Activated CD8-positive, alpha-beta T cell treated with anti-CD3 and anti-CD28 coated beads, Interleukin-2, amount 10 ng/mL, durations not matched to agents 7 days and 5 days (primary cell): ENCODE measurements at places on chromosomes 16 and 17.
A peak's percentile ranks its signal among the peaks of the same experiment; 100 is the strongest.

DNA sequence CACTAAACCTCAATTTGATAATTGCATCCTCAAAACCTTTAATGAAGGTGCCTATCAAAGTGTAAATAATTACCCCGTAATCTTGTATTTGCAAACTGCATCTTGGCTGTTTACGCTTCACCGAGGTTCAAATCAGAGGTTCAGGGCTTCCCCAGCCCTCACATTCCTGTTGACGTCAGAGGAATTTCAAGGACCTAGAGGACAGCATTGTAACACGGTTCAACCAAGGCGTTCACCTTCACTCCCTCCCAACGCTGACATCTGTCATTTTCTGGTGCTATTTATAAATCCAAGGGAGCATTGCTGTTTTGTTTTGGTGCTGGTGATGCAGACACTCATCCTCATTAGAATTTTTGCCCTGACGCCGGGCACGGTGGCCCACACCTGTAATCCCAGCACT, 691.6 kb upstream of the RBFOX1 start:
- no peak for DNase-seq

GRCh38 chr17:43952351-43952723, 1.4 kb downstream of the PYY start:
- DNase-seq: no peak

DNA sequence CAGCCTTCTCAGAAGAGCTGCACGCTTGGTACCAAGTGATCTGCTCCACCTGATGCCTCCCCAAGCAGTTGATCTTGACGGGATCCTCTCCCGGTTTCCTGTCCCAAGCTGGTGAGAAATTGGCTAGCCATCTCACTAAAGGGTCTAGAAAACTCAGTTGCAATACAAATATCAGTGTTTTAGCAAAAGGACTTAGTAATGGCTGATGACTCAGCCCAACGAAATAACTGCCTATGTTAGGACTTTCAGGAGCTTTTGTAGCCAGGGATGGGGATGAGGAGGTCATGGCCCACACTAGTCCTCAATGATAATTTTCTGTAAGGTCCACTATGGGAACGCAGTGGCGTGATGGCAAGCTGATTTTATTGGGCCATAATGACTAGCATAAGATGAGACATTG, 23.3 kb upstream of the ENGASE start:
- no peak for DNase-seq

DNA sequence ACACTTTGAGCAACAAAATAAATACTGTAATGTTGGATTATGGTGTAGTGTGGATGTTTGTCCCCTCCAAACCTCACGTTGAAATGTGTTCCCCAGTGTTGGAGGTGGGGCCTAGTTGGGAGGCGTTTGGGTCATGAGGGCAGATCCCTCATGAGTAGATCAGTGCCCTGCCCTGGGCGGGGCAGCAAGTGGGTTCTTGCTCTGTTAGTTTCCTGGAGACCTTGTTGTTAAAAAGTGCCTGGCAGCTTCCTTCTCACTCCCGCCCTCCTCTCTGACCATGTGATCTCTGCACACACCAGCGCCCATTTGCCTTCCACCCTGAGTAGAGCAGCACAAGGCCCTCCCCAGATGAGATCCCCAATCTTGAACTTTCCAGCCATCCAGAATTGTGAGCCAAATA, 67.7 kb downstream of the MPRIP start:
- DNase-seq: peak; percentile 39

GRCh38 chr16:20925751-20926150, 25.2 kb downstream of the LYRM1 start:
- no peak for DNase-seq

GRCh38 chr16:5215901-5216300, 118.3 kb upstream of the EEF2KMT start:
- no peak for DNase-seq

GRCh38 chr17:82296511-82297279, 20.7 kb downstream of the CD7 start:
- DNase-seq: no peak

- DNase-seq: no peak
These were observed at the start of gene ZG16B for GRCh38 chr16:2829501-2830354. ZG16B (plus strand) TSS chr16:2830303; CDS start chr16:2830442, 139 bp downstream.

GRCh38 chr16:3058139-3059030, 7.1 kb upstream of the IL32 start:
- peak; percentile 81 for DNase-seq

- no peak for DNase-seq
These were observed 54.7 kb upstream of the CDH11 start for GRCh38 chr16:65176603-65177002.

GRCh38 chr17:76640550-76641380, 2.8 kb downstream of the ST6GALNAC1 start:
- DNase-seq: no peak

GRCh38 chr17:261635-262034, 80.2 kb upstream of the DOC2B start:
- no peak for DNase-seq

DNA sequence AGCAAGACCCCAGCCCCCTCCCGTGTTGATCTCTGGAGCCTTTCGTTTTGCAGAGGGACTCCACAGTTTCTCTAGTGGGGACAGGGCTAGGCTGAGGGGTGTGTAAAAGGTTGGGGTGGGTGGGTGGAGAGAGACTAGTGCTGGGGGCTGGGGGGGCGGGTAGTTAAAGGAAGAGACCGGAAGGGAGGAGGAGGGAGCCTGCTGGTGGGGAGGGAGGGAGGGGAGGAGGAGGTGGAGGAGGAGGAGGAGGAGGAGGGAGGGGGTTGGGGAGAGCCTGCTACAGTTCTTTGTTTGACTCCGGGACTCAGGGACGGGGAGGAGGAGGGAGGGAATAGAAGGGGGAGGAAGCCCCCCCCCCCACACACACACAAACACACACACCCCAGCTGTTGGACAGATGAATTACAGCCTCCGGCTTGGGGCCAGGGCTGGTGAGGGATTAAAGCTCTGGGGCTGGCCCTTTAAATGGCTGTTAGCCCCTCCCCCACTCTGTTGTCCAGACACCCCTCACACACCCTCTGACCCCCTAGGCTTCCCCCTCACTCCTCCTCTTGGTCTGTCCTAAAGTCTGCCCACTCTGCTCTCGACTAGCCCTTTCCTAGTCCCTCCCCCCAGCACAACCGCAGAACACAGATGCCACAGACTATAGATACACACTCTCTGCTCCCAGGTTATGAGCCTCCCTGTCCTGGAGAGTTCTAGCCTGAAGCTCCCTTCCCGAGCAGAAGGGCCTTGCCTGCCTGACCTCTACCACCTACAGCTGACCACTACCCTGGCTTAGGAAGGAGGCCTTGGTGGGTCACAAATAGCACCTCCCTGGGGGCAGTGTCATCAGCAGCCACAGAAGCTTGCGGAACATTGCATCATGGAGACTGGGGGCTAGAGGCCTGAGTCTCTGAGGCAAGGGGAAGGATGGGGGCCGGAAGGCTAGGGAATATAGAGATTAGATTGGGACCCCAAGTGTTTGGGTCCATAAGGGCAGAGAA, 4.4 kb downstream of the KDM6B start:
- peak; percentile 59 for DNase-seq

GRCh38 chr17:42521666-42522262, 14.3 kb upstream of the NAGLU start:
- DNase-seq: no peak

DNA sequence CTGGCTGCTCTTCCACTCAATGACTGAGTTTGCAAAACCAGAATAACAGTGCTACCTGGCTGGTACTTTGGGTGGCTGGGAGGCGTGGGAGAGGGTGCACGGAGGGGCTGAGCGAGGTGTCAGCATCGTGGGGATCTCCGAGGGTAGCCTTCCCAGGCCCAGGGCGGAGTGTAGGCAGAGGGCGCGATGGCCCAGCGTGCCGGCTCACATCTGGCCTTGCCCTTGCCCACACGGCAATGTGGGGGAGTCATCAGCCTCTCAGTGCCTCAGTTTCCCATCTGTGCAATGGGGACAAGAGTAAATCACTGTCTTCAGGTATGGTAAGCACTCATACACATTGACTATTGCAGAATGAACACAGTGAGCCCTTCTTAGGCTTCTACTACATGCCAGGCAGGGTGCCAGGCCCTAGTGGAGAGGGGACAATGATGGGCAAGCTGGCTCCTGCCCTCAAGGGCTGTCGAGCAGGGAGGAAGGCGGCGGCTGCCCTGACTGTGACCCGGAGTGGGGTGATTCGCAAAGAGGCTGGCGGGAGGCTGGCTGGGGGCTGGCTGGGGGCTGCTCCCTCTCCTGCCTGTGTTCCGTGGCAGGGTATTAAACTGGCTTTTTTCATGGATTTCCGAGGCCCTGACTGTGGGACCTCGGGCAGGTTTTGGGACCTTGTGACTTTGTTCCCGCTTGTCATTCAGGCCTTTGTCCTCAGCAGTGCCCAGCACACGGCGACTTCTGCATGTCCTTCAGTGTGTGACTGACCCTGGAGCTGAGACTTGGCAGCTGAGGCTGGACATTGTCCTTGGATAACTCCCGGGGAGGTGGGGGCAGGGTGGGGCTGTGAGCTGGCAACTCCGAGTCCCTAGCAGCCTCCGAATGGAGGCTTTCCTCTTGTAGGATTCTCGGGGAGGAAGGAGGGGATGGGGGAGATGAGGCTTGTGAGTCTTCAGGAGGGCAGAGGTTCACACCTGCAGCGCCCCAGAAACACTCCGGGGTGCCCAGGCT, 243.1 kb downstream of the SEC14L1 start:
- no peak for DNase-seq

- no peak for DNase-seq
These were observed 24.5 kb upstream of the CD300E start for GRCh38 chr17:74647871-74648672.

DNA sequence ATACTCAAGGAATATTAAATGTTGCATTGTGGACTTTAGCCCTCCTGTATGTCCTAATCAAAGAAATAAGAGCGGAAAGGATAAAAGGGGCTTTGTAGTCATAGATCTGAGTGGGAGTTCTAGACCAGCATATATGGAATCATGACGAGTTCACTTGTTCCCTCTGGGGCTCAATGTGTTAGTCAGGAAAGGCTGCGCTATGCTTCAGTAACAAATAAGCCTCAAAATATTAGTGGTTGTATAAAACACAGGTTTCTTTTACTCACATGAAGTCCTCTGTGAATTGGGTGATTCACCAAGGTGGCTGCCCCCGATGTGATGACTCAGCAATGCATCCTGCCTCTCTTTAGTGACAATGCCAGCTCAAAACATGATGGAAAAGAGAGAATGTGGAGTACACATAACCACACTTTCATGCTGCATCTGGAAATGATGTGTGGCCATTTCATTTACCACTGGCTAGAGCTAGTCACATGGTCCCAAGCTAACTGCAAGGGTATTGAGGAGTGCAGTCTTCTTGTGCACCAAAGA, 63.3 kb upstream of the IRX5 start:
- no peak for DNase-seq

DNA sequence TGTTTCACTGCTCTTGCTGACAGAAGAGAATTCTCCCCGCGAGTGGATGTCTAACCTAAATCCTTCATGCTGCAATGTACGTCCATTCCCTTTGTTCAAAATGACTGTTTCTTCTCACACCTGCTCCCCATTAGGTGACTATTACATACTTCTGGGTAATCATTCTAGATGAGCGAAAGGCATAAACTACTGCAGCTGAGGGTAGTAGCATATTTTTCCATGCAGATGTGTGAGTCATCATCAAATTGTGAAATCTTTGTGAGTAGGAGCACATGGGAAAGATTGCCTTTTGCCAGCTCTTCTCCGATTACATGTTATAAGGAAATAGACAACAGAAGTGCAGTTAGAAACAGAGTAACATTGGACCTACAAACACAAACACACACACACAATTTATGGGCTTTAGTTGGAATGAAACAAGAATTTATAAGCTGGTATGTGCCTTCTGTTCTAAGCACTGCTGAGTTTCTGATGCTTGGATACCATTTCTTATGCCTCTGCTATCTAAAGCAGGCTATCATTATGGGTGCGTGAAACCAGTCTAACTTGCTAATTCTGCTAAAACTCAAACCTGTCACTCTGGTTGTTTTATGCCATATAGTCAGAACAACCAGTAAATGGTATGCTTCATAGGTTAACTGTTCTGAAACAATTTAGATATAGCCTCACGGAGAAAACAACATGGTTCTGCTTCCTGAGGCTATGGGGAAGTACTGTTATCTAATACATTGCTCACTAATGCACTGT, 346.9 kb upstream of the PSMD7 start:
- DNase-seq: no peak

GRCh38 chr17:1787301-1787902, 25.5 kb downstream of the SERPINF1 start:
- DNase-seq: no peak

- DNase-seq: peak; percentile 88
These were observed 98.9 kb downstream of the AATF start for GRCh38 chr17:37047631-37048104.

GRCh38 chr16:14111713-14112538, 40.8 kb downstream of the MRTFB start:
- no peak for DNase-seq

GRCh38 chr17:39979893-39980350, 685 bp upstream of the PSMD3 start:
- DNase-seq: no peak

GRCh38 chr17:62159994-62160393, 94.9 kb upstream of the MED13 start:
- no peak for DNase-seq

GRCh38 chr16:85438981-85439685, 174.0 kb upstream of the GSE1 start:
- no peak for DNase-seq

DNA sequence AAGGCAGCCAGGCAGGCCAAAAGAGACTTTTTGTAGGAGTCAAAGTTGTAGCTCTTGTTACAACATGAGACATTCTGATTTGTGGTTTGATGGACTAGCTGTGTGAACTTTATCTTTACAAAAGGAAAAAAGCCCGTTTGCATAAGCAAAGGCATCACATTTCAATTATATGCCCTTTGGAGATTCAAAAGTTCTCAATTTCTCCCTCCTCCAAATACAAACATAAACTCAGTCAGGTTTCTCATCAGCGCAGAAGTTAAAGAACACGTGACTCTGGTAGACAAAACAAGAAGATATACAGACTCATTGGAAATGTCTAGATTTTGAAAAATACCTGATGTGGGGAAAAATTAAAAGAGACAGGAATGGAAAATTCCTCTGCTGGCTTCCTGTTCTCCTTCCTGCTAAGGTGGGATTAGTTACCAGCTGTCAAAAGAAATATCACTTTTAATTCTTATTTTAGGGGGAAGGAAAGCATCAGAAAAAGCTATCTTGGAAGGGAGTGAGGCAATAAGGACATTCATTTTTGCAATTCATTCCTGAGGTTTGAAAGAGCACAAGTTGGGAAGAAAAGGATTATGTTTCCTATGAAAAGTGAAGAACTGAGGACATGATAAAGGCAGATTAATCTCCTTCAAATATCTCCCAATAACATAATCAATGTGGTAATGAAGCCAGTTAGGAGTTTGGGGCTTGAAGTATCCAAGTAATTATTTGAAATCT, 4.6 kb upstream of the KCNJ16 start:
- no peak for DNase-seq

DNA sequence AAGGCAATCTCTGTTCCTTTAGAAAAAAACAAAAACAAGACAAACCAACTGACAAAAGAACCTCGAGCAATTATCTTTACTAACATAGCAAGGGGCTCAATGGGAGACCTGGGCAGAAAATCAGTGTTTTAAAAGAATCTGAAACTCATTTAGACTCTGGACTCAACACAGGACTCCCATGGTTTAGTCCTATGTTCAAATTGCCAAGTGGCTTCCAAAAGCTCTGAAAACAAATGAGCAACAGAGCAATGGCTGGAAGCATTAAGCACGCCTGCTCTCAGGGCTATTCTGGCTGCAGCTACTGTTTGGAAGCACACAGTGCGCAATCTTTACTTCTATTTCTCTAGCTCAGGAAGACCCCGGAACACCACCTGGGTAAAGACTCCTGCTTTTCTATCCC, 162.0 kb downstream of the AATF start:
- DNase-seq: no peak
